Activated naive CD4-positive, alpha-beta T cell treated with anti-CD3 and anti-CD28 coated beads, Interleukin-2, amount 10 ng/mL, durations not matched to agents 7 days and 5 days (primary cell): ENCODE measurements at places on chromosomes 16 and 17.

DNA sequence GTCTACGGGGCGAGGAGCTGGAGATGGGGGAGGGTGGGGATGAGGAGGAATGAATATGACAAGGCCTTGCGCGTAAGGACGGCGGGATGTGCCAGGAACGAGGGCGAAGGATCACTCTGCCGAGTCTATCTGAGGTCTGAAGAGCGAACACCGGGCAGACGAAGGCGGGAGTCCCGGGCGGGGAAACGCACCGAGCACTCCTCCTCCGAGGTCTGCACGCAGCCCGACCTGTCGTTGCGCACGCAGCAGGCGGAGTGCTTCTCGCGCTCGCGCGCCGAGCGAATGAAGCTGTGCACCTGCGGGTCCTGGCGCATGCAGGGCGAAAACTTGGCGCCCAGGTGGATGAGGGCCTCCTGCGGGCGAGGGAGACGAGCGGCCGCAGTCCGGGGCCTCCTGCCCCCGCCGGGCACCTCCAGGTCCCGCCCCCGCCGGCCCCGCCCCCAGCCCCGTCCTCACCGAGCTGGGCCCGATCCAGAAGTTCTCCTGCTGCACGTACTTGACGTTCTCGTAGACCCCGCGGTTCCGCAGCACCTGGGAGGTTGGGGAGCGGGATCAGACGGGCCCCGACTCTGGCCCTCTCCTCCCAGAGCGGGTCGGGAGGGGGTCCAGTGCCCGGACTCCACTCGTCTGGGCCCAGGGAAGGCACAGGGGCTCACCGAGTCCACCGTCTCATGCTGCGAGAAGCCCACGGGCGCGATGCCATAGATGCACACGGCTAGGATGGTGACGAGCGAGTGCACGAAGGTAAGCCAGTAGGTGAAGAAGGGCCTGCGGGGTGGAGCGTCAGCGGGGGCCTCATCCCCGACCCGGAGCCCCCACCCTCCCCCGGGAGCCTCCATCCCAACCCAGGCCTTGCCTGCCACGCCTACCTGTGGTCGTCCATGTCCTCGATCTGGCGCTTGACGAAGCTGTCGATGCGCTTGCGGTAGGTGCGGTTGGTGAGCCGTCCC, 7.6 kb downstream of the SNRNP25 start:
- DNase-seq, result no peak

DNA sequence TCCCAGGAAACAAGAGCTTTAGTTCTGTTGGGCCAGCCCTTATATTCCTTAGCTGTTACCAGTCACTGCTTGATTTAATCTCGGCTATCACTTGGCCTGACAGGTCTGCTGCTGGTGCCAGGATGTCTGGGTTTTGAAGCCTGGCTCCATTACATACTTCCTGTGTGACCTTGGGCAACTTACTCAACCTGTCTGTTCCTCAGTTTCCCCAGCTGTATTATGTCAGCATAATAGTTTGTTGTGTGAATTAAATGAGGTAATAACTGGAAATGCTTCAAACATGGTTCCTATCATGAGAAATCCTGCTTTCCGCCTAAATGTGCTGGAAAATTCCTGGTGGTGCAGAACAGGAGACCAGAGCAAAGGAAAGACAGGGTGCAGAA, 50.6 kb upstream of the STH start:
- DNase-seq, result no peak

DNA sequence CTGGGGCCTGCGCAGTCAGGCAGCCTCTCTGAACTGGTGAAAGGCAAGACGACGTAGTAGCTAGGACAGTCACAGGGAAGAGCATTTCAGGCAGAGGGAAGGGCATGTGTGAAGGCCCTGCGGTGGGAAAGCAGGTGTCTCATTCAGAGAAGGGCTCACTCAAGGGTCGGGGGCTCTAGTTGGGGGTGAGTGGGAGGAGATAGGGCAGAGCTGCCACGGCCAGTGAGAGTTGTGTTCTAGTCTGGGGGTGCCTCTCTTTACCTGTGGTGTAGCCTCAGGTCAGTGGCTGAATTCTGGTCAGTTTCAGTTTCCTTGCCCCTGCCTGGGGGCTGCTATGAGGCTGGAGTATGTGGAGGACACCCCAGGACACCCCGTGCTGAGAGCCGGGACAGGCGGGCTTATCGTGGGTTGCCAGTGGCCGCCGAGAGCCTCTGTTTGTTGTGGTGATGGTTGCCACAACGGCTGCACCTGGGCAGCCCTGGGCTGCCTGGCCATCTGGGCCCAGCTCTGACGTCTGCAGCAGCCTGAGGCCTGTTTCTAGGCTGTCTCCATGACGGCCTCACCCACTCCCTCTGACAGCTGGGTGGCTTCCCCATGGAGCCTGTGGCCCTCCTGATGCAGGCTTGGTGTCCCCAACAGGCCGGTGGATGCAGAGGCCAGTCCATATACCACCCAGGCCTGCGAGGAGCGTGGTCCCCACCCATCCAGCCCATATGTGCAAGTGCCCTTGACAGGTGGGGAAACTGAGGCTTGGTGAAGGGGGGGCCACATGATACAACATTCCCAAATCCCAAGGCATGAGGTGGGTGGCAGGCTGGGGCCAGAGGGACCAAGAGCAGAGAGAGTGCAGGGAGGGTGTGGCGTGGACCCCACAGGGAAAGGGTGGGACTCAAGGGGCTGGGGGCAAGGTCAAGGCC, 10.8 kb downstream of the MAP2K3 start:
- no peak for DNase-seq

DNA sequence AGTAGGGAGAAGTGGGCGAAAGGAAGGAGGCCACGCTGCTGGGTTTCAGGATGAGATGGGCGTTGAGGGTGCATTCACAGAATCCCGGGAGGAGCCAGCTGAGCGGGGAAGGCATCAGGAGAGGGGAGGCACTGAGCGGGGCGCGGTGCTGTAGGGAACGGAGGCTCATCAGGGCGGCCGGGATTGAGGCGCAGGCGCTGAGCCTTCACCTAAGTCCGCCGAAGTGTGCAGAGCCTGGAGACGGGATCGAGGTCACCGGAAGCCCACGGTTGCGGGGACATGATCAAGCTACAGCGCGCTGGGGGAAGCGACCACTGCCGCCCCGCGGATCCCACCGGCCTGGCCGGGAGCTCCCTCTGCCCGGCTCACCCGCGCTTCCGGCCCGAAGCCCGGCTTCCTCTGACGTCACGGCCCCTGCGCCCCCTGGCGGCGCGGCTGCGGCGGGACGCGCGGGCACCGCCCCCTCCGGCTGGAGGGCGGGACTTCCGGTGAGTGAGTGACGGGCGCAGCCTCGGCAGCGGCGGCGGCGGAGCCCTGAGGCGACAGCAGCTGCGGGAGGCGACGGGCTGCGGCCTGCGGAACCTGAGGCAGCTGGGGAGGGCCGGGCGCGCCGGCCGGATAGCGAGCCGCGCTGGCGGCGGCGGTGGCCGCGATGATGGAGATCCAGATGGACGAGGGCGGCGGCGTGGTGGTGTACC, at the start of gene MAPK8IP3:
MAPK8IP3 (plus strand) TSS at position 508 of the 698 bp plus-strand sequence; CDS start at position 653, 145 bp downstream.
- peak; percentile 92 for DNase-seq

DNA sequence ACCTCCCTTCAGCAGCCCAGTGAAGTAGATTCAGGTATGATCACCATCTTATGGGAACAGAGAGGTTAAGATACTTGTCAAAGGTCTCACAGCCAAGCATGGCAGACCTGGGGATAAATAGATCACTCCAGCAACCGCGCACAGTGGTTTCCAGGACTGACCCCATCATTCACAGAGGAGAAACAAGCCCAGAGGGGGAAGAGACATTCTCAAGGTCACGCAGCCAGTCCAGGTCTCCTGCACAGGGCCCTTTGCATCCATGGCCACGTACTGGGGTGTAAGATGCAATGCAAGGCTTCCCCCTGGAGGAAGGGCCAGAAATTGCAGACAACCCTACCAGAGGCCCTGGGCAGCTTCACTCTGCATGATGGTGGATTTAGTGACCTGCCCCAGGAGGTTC, 19.9 kb downstream of the TLE7 start:
- DNase-seq, result peak; percentile 52

- no peak for DNase-seq
Measured at GRCh38 chr16:84156342-84156784, 11.3 kb downstream of the DNAAF1 start.

DNA sequence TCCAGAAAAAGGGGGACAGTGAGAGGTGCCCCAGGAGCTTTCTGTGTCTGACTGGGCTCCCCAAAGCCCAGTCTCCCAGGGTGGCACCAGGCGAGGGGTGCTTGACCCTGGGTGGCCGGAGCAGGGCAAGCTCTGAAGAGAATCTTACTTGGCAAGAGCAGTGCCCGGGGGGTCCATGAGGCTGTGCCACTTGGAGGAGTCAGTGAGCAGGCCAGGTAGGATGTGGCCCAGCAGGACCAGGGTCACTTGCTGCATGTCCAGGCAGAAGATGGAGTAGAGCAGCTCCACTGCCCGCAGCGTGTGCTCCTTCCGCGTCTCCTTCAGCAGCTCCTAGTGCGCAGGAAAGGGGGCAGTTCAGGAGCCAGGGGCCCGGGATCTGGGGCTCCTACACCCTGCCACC, 7.3 kb downstream of the CSF3 start:
- DNase-seq, result no peak

GRCh38 chr17:60695960-60696359, 18.3 kb downstream of the BCAS3 start:
- DNase-seq, result no peak

DNA sequence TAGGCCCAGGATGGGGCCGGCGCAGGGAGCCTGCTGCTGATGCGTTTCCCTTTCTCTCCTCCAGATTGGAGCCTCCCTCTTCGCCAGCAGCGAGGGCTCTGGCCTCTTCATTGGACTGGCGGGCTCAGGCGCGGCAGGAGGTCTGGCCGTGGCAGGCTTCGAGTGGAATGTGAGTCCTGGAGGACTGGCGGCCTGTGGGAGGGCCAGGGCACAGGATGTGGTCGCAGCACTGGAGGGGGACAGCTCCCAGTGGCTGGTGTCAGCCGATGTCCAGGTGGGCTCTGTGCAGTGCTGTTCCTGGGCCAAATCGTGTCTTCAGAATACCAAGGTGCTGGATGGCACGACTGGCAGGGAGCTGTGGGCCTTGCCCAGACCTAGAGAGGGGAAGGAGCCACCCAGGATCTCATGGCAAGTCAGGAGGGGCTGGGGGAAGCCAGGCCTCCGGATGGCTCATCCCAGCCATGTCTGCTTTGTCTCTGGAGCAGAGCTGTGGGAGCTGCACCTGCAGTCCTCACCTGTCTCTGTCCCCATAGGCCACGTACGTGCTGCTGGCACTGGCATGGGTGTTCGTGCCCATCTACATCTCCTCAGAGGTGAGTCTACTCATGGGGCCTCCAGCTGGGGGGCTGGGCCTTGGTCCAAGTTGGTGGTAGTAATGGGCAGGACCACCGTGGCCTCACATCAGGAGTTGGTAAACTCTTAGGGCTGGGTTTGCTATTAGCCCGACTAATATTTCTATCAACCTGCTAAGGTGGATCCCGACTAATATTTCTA, 7.3 kb downstream of the SLC5A10 start:
- DNase-seq, result no peak

DNA sequence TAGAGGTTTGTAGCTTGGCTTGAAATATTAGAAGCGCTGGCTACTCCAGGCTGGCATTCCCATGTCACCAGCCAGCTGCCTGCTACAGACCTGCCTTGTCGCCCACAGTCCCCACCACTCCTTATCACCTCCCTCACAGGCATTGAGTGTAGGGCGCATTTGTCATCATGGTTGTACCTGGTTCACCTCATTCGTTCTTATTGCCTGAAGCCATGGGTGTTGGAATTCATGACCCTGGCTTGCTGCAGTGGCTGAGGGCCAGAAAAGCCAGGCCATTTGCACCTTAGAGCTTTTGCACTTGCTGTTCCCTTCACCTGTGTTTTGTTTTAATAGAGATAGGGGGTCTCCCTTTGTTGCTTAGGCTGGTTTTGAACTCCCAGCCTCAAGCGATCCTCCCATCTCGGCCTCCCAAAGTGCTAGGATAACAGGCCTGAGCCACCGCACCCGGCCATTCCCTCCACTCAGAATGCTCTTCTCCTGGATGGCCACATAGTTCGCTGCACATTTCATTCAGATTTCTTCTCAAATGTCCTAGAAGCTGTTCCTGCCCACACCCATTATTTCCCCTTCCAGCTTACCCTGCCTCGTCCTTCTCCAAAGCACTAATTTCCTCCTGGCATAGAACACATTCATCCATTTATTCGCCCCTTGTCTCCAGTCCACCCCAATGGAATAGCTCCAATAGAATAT, 97.6 kb downstream of the C16orf78 start:
- DNase-seq, result no peak
